ENCODE measurements at places on chromosomes 6 and 20. TPM values are rescaled to one million over a fixed set of nuclear protein-coding genes. Genes with fewer than 3 reads are reported as not detected.

Gene TREML1
- 2.2 TPM for total RNA-seq

Gene RGS17
- total RNA-seq = 0.82 TPM

Gene ADISSP
- total RNA-seq = 23.7 TPM

Gene AIF1
- total RNA-seq = 18.7 TPM

Gene SPATA25
- total RNA-seq = 4.7 TPM

Gene HNF4A
- 28.7 TPM for total RNA-seq

Gene MOG
- total RNA-seq = not detected

Gene ABHD16A
- 56.0 TPM for total RNA-seq

Gene CALHM5
- 2.2 TPM for total RNA-seq

Gene TAGAP
- total RNA-seq = 3.3 TPM

Measured in metanephros (tissue), 2 donors.